CD4-positive, alpha-beta memory T cell (primary cell): ENCODE measurements at places on chromosomes 6 and 20. TPM values are rescaled to one million over a fixed set of nuclear protein-coding genes. Genes with fewer than 3 reads are reported as not detected.

DNA sequence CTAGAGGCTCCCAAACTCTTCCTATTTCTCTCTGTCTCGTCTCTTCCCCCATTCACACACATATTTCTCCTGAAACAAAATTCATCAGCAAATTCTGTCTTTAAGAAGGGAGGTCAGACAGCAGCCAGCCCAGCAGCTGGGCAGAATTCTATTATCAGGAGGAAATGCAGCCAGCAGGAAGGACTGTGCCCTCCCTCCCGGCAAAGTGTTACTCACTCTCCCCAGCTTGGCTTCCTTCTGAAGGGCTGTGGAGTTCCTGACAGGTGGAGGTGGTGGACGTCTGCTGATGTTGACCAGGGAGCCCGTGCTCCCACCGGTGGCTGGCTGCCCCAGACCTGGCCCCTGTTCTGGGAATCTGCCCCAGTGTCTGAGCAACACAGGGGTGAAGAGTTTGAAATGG is 37.3 kb downstream of the KCNB1 start:
- no peak for DNase-seq

DNA sequence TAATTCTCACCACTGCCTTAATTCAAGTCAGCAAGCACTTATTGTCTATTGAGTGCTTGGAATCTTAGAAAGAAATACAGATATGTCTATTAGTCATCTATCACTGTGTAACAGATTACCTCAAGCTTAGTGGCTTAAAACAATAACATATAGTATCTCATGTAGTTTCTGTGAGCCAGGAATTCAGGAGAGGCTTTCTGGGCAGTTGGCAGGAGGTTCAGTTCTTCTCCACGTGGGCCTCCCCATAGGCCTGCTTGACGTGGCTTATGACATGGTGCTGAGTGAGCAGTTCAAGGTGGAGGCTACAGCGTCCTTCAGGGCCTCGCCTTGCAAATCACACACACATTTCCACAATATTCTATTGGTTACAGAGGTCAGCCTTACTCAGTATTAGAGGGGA is 69.7 kb downstream of the DTD1 start:
- no peak for DNase-seq

GRCh38 chr6:2396042-2396657 is 150.7 kb upstream of the GMDS start:
- no peak for DNase-seq

- DNase-seq, result no peak
Observed at GRCh38 chr6:155267411-155267810, 3.6 kb downstream of the CLDN20 start.

DNA sequence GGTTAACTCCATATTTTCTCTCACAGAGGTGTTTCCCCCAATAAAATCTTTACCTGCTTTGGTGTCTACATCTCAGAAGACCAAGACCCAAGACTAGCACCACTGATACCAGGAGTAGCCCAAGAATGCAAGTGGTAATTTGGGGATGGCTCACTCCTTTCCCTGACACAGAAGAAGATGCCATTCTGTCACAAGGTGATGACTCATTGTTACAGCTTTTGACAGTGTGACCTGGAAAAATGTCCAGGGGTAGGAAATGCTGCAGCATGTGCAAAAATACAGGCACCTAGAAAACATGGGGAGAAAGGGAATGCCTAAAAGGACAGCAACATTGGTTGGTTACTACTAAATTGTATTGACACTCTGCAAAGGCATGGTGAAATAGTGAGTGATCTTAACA is 254.0 kb upstream of the GJE1 start:
- no peak for DNase-seq

DNA sequence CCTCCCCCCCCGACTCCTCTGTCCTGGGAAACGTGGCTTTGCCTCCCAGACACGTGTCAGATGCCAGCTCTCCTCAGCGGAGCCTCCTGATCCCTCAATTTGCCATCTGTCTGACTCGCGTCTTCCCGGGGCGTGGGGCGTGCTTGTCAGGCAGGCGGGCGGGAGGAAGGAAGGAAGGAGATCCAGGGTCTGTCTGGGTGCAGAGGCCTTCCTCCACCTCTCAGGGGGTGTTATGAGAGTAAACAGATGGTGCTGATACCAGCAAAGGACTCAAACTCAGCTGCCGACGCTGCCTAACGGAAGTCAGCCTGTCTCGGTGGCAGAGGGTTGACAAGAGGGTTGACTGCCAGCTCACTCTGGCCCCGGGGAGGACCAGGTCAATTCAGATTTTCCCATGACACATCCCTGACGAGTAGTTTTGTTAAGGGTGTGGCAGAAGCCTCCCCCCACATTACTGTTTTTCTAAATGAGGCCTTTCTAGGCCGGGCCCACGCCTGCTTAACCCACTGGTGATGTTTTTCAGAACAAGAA is 17.0 kb downstream of the UQCC2 start:
- DNase-seq, result peak; percentile 86

- DNase-seq, result no peak
Observed at GRCh38 chr6:43838276-43839036, 68.4 kb downstream of the VEGFA start.

- DNase-seq, result no peak
Observed at GRCh38 chr6:93407186-93407585, 12.2 kb downstream of the EPHA7 start.

DNA sequence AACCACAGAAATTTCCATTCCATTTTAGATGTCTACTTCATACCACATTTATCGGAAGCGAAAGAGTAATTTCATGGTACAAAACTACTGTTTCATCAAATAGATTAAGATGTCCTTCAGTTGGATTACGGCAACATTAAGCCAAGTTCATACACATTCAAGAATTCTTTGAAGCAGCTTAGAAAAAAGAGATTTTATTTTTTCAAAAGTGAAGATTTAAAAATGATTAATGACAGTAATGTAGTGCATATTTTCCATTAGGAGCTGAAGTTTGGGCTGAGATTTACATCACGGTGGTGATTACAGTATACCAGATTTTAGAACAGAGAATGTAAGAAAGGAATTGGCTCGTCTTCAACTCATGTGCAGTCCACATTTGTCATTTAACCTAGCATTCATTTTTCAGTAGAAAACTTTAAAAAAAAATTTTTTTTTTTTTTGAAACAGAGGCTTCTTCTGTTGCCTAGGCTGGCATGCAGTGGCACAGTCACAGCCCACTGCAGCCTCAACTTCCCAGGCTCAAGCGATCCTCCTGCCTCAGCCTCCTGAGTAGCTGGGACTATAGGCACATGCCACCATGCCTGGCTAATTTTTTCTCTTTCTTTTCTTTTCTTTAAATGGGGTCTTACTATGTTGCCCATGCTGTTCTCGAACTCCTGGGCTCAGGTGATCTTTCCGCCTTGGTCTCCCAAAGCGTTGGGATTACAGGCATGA is 1.9 kb downstream of the SYNJ2 start:
- no peak for DNase-seq

- no peak for DNase-seq
Observed at GRCh38 chr6:110266996-110267395, 86.8 kb downstream of the CDC40 start.

- no peak for DNase-seq
Observed at GRCh38 chr20:37323985-37324384, 22.0 kb upstream of the SRC start.

GRCh38 chr20:45373353-45374100 is 4.6 kb downstream of the TP53TG5 start:
- peak; percentile 90 for DNase-seq

DNA sequence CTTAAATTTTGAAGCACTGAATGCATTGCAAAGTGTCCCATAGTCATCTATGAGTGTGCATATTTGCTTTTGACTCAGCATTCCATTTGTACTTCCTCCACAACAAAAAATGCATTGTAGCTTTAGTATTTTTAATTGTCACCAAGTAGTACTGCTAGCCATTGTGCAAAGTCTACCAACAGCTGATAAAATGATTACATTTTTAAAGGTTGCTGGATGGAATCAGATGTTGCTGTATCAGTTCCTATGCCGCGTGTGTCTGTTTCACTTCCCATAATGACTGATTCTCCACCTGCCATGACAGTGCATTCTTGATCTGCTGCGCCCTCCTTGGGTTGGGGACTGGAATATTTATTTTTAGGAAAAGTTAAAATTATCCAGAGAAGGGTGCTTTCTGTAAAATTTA is 41.2 kb downstream of the SLX4IP start:
- DNase-seq, result no peak

- DNase-seq, result no peak
Observed at GRCh38 chr20:8645326-8645725, 423.6 kb upstream of the PLCB4 start.

DNA sequence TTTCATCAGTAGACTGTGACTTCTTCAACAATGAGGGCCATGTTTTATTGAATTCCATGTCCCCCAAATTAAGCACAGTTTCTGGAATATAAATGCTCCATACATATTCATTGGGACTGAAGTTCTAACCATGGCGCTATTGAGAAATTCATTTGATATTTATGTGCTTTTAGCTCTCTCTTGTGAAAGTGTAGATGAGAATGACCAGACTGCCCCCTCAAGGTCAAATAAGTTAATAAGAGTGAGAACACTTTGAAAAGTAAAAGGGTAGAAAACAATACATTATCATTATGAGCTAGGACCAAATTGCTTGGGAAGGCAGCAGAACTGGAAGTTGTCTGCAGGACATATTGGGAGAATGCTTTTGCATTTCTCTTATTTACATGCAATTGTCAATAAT is 597.9 kb downstream of the EPM2A start:
- no peak for DNase-seq

DNA sequence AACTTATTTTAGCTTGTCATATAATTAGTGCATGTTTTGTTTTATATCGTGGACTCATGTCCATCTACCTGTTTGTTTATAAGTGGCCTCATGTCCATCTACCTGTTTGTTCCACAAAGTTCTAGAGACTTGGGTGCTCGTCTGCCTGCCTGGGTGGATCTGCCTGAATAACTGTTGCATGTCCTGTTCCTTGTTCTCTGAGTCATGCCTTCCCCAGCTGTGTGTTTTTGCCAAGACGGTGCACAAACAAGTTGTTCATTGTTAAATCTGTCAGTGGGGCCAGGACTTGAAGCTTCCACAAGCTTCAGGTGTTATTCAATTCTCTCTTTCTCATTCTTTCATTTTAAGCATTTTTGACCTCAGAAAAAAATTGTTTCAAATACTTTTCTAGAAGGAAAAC is 358.0 kb upstream of the CITED2 start:
- no peak for DNase-seq

PRSS16 gene
- 1.5 TPM for polyA plus RNA-seq

TRIM38 gene
- polyA plus RNA-seq, result 10.0 TPM

ZNF311 gene
- polyA plus RNA-seq, result not detected

NR2E1 gene
- polyA plus RNA-seq, result not detected

HLA-DQA1 gene
- polyA plus RNA-seq, result not detected
